Muscle of back (tissue), 13 donors: ENCODE measurements at places on chromosomes 6 and 20. TPM values are rescaled to one million over a fixed set of nuclear protein-coding genes. Genes with fewer than 3 reads are reported as not detected.

GRCh38 chr6:157688275-157688959 lies 134.6 kb upstream of the SNX9 start:
- DNase-seq, result no peak

DNA sequence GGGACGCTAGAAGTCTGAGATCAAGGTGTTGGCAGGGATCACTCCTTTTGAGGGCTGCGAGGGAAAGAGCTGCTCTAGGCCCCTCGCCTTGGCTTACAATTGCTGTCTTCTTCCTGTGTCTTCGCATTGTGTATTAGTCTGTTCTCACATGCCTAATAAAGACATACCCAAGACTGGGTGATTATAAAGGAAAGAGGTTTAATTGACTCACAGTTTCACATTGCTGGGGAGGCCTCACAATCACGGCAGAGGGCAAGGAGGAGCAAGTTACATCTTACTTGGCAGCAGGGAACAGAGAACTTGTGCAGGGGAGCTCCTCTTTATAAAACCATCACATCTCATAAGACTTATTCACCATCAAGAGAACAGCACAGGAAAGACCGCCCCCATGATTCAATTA lies 102.5 kb upstream of the ASF1A start:
- no peak for DNase-seq

DNA sequence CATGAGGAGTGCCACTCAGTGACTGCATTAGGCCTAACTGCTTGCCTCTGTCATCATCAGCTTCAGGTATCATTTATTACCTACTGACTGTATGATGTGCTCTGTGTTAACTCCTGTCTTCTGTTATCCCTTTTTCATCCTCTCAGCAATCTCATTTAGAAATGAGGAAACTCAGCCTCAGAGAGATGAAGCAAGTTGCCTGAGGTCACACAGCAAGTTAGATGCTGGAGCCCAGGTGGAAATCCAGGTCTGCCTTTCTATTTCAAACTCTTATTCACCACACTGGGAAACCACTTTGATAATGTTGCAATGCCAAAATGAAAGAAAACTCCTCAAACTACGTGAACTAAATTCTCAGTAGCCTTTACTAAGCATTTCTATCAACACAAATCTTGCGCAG lies 1.3 kb downstream of the FERMT1 start:
- no peak for DNase-seq

DNA sequence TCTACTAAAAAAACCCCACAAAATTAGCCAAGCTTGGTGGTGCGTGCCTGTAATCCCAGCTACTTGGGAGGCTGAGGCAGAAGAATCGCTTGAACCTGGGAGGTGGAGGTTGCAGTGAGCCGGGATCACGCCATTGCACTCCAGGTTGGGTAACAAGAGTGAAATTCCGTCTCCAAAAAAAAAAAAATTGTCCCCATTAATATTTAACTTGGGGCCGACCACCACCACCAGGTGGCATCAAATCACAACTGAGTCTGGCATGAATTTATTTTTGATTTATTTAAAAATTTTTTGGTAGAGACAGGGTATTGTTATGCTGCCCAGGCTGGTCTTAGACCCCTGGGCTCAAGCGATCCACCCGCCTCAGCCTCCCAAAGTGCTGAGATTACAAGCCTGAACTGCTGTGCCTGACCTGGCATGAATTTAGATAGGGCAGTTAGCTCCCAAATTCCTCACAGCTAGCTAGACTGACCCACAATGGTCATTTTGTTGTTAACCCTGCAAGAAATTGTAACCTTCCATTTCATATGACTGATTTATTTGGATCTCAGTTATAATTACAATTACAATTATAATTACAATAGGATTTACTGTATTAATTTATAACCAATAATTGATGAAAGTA lies 17.1 kb upstream of the BEND3 start:
- no peak for DNase-seq

GRCh38 chr20:17822039-17822438 lies 122.3 kb downstream of the BANF2 start:
- peak; percentile 53 for DNase-seq

DNA sequence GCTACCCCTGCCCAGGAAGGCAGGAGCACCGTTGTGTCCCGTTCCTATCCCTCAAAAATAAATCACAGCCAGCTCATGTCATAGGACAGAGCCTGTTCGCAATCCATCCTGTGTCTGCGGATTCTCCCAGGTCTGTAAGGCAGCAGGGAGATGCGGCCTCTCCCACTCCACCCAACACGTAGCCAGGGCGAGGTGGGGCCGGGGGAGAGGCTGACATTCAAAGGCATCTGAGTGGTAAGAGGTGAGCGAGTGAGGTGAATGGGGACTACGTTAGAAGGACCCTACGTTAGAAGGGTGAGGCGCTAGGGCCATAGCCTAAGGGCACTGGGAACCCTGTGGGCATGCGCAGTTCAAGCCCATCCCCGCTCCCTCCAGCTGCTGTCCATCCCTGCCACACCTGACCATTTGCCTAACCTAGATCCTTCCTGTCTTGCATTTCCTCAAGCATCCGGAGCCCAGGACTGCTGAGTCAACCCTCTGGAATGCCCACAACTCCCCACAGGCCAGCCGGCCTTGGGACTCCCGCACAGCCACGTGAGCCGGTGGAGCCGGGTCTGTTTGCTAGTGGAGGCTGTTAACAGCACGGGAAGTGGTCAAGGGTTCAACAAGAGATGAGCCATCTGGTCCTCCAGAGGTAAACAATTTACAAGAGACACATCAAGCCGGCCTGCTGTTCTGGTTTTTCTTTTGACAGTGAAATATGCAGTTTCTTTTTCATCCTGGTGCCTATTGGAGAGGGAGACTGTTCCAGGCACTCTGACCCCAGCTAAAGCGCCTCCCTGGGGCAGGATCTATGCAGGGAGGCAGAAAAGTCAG lies 45.9 kb downstream of the RIPOR3 start:
- peak; percentile 68 for DNase-seq

- DNase-seq, result no peak
Observed at GRCh38 chr6:105952772-105953690, 133.1 kb upstream of the PRDM1 start.

GRCh38 chr6:105601541-105602236 lies 198.8 kb upstream of the PREP start:
- DNase-seq, result peak; percentile 81

GRCh38 chr6:144153260-144153659 lies 2.9 kb downstream of the STX11 start:
- no peak for DNase-seq

DNA sequence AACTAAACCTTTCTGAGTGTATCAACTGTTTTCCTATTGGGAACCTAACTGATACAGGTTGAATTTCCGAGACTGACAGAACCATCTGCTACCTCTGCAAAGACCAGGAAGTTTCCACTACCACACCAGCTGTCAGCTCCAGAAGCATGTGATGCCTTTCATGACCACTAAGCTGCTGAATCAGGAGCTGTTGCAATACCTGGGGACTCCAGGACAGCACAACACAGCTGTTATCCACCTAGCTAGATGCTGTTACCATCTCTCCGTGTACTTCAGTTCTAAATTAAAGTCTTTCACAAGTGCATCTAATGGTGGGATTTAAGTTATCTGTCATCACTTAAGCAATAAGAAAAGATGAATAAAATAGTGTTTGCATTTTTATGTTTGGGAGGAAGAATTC lies 158.2 kb upstream of the IMPG1 start:
- no peak for DNase-seq

- DNase-seq, result no peak
Observed at GRCh38 chr6:19472850-19473249, 364.3 kb upstream of the ID4 start.

PSORS1C1 gene
- polyA plus RNA-seq, result 0.12 TPM

PCK1 gene
- polyA plus RNA-seq, result 0.18 TPM

CST5 gene
- not detected for polyA plus RNA-seq
